ENCODE measurements at places on chromosomes 5 and 9. TPM values are rescaled to one million over a fixed set of nuclear protein-coding genes. Genes with fewer than 3 reads are reported as not detected.

DNA sequence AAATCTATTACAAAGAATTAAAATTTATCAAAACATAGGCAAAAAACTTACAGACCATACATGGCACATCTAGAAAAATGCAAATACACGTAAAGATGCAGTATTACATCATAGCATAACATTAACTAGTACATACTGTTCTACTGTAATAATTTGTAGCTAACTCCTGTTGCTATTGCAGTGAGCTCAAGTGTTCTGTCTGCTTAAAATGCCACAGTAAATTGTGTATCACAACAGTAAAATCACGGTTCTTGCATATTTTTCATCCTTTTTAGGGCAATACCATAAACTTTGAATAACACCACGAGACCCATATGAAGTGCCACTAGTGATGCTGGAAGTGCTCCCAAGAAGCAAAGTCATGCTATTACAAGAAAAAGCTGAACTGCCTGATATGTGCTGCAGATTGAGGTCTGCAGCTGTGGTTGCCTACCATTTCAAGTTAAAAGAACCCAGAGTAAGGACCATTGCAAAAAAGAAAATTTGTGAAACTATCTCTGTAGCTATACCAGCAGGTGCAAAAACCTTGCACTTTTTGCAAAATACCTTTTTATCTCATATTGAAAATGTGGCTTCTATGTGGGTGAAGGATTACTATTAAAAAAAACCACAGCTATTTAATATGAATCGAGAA, 14.2 kb downstream of the HOMER1 start:
- DNase-seq = no peak

GRCh38 chr9:123551734-123552133, 195.7 kb downstream of the CRB2 start:
- DNase-seq = no peak

DNA sequence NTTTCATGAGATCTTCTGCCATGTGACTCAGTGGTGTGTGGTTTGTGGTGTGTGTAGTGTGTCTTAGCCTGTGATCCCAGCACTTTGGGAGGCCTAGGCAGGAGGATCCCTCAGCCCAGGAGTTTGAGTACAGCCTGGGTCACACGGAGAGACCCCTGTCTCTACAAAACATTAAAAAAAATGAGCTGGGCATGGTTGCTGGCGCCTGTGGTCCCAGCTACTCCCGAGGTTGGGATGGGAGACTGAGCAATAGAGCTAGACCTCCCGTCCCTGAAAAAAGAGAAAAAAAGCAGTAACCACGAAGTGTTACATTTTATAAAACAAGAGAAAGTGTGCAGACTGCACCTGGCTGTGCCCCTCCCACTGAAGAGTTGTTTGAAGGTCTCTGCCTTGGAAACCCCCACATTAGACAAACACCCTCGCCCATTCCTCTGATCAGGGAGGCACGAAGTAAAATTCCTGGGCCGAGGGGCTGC, 21.2 kb upstream of the RNU6ATAC start:
- no peak for DNase-seq

The IFNB1 gene
- not detected for total RNA-seq

DNA sequence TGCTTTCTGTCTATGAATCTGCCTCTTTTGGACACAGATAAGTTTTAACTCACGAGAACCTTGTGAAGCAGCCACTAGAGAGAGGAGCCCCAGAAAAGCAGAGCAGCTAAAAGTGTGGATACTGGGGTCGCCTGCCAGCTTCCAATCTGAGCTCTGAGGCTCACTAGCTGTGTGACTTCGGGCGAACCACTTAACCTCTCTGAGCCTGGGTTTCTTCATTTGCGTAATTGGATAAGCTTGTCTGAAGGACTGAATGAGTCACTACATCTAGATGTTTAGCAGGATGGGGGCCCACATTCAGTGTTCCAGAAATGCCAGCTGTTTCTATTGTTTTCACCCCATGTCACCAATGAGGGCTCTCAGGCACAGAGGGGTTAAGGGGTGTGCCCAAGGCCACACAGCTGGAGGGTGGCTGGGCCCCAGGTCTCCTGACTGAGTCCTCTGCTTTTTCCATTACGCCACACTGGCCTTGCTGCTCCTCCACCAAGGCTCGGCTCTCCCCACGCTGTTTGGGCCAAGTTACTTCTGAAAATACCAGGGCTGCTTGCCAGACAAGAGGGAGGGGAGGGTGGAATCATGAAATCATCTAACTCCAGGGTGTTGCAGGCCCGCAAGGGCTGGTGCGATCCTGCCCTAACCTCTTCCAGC, 36.2 kb downstream of the SH3PXD2B start:
- peak; percentile 66 for DNase-seq

The CAVIN4 gene
- total RNA-seq = 0.14 TPM

DNA sequence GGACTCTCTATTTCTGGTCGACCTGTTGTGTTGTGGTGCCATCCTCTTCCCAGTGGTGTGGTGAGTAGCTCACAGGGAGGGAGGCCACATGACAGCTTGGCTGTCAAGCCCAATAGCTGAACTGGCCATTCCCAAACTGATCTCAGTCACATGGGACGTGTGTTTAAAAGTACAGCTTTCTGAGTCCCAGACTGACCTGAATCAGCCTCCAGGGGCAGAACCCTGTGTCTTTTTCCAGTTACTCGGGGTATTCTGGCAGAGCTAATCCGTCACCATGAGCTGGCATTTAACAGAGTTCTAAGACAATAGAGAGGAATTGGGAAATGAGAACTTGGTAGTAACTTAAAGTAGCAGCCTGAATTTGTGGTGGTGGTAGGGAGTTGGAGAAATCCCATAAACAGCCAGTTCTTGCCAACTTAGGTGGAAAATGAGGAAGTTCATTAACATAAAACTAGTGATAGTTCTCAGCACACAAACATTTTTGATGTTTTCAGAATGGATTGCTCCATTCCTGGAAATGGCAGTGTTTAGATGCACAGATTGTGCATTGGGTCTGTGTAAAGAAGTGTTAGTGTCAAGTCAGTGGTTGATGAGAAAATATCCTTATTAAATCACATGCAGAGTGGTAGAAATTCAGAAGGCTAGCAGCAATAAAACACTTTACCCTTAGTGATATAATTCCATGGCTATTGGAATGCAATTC, 50.9 kb downstream of the GPR107 start:
- no peak for DNase-seq
